ENCODE measurements at places on chromosomes 2 and 18.

GRCh38 chr2:10989782-10990181, 78.0 kb downstream of the KCNF1 start:
- no peak for DNase-seq

DNA sequence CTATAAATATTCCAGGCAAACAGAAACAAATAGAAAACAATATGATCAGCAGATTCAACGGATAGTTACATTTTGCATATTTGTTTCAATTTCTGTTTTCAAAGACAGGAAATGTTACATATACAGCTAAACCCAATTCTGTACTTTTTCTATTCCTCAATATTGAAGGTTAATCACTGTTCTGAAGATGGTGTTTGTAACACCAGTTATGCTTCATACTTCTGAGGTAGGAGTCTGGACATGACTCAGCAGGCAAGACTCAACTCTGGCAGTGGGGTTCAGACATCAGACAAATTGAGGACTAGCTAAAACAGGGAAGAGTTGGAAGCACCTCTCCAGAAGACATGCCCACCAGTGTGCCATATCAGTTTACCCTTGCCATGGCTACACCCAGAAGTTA, 16.6 kb downstream of the SERPINB13 start:
- no peak for DNase-seq

DNA sequence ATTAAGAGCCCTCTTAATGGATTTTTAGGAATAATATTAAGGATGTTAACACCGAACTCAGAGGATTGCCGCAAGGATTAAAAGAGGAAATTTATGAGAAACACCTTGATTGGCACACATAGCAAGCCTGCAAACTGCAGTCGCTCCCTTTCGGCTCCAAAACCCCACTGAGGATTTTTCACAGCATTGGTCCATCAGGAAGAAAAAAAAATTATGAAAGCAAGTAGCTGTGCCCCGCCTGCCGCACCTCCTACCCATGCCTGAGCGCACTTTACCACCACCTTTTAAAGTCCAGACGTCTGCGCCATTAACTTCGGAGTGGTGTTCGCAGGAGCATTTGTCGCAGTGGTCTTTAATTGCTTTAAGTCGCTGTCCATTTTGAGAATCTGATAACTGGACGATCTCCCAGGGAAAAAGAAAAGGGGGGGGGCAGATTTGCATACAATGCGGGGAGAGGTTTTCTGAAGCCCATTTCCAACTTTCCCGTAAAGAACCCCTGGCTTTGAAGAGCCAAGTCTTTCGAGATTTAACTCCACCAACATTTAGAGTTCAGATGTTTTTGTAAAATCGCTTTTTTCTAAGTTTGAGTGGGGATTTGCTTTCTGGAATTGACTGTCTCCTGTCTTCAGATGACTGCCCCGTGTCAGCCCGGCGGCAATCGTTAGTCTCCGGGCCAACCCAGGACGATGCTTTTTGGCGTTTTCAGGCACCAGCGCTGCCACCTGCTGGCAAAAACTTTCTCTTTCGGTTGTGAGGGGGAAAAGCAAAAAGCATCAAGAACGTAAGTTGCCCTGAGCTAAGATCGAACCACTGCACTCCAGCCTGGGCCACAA, 913 bp upstream of the TRABD2A start:
- DNase-seq: peak; percentile 72

DNA sequence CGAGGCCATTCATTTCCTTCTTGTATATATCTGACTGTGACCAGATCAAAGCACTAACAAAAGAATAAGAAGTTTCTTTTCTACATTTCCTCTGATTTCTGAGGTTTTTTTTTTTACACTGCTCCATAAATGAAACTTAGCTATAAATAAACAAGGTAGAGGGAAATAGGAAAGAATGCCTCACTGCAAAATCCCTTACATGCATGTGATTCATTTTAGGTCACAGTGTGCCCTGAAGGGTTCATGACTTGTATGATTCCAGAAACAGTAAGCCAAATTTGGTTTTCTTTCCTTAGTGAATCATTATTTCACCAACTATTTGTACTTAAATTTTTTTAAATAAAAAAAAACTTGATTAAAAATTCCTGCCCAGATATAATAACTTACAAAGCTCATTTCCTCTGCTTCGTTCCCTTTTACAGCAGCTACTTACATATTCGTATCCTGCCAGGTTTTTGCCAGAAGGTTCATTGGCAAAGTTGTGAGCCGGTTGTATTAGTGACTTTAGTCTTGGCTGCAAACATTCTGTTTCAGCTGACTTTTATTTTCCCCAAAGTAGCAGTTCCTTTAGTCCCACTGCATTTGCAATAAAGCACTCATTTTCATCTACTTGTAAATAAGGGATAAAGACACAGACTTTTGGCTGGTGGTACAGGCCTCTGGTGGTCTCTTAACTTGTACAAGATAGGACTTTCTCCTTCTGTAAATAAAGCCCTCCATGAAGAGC, 58.6 kb downstream of the LRP2 start:
- no peak for DNase-seq

DNA sequence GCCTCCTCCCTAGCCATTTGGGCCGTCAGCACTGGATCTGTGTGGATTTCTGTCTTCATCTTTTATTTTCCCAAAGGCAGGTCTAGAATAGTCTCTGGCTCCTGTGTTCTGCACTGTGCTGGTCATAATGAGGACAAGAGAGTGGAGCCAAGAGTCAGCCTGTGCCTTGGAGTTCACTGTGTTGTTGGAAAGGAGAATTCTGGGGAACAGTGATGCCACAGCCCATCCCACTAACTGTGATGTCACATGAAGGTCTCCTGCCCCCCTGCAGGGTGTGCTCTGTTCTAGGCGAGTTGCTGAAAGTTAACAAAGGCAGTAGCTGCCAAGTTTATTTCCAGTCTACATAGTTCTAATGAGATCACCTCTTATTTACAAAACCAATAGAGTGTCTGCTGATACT, 248.5 kb downstream of the TPGS2 start:
- DNase-seq: no peak

- no peak for DNase-seq
Measured at GRCh38 chr2:19131871-19132270, 226.6 kb downstream of the OSR1 start.

DNA sequence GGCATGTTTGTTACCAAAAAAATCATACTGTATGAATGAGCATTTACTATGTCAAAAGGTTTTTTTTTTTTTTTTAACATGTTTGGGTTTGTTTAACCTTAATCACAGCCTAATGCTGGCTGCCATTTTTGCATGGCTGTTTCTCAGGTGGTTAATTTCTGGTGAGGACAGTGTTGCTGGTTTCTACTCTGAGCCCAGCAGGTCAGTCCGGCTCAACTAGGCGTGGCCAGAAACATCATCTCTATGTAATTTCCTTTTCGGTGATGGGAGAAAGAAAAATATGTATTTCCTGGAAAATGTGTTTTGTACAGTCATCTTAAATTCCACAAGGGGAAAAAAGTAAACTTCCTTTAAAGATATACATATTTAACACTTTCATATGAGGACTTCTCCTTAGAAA, 24.9 kb upstream of the BZW1 start:
- DNase-seq: no peak

GRCh38 chr18:4369705-4370104, 85.4 kb downstream of the DLGAP1 start:
- DNase-seq: no peak

GRCh38 chr2:172894689-172895387, 159.2 kb downstream of the RAPGEF4 start:
- no peak for DNase-seq

- DNase-seq: no peak
Measured at GRCh38 chr2:63846487-63846886, 4.8 kb downstream of the UGP2 start.

DNA sequence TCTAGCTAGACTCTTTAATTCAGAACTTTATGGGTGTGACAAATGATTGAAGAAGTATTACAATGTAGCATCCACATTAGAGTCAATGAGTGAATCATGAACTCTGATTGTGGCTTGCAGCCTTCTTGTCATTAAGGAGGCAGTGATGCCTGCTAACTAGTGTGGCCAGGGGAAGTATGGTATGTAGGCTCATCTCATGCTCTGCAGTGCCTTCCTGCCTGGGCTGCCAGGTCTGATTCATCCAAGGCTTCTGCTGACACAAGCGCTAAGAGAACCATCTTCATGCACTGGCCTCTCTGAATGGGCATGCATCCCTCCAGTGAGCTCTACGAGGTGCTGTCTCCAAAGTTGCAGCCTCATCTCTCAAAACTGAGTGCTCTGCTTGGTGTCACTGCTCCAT, 144.3 kb downstream of the MTCL1 start:
- no peak for DNase-seq

DNA sequence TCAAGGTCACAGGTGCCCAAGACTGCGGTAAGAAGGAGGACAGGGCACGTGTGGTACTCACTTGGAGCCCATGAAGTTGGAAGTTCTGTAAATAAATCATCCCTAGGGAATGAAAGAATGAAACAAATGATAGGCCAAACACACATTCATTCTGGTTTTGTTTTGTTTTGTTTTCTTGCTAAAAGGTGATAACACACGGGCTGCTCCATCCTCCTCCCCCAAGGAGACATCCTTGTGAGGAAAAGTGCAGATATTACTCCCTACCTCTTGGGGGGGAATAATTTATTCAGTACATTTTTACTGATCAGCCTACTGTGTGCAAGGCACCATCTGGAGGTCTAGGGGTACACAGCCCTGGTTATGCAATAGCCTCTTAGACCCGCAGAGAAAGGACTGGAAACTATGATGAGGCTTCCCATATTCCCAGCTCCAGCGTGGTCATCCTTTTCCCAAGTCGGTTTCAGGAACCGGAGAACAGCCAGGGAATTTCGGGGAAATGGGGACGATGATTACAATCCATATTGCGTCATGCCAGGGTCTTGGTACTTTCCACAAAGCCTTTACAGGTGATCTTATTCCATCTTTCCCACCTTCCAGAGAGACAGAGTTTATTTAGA, 6.3 kb downstream of the RAX start:
- no peak for DNase-seq

DNA sequence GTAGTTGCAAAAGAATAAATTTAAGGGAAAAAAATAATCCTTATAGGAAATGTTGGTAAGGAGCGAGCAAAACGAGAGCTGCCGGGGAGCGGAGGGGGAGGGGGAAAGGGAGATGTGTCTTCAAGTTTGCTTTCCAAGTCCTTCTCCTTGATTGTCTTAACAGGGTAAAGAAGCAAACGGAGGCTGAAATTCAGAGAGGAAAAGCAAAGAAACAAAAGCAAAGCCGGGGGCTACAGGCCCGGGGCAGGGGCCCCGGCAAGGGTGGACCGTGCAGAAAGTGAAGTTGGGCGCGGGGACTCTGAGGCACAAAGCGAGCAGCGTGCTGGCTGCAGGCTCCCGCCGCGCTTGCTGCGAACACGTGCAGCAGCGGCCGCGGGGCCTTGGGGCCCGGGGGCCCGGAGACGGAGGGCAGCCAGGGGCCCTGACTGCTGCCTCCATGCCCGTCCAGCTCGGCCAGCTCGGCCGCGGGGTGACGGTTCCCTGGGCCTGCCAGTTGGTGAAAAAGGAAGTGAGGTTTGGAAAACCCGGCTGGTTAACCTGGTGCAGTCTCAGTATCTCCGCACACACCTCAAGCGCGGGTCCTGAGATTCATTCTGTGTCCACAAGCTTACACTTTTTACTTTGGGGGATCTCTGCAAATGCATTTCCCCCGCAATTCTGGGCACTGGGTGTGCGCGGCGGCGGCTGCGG, 4.1 kb downstream of the BCL11A start:
- DNase-seq: no peak

GRCh38 chr2:73827018-73827417, 1.7 kb upstream of the STAMBP start:
- DNase-seq: no peak

GRCh38 chr18:49757513-49758262, 55.6 kb downstream of the ACAA2 start:
- no peak for DNase-seq

DNA sequence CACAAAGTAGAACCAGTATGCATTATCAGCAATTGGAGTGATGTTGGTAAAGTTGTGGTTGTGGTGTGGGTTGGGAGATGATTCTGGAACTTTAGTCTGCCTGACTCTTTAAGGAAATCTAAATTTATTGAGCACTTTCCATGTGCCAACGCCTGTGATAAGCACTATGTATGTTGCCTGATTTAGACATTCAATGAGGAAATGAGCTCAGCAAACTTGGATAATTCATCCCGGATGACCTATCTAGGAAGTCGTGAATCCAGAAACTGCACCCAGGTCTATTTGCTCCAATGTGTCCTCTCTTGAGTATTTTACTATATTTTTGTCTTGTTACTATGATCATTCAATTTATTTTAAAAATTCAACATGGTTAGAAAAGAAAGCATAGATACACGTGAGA, 400.8 kb upstream of the MMADHC start:
- DNase-seq: no peak

- DNase-seq: no peak
Measured at GRCh38 chr18:74395006-74395405, 62.1 kb downstream of the DIPK1C start.

DNA sequence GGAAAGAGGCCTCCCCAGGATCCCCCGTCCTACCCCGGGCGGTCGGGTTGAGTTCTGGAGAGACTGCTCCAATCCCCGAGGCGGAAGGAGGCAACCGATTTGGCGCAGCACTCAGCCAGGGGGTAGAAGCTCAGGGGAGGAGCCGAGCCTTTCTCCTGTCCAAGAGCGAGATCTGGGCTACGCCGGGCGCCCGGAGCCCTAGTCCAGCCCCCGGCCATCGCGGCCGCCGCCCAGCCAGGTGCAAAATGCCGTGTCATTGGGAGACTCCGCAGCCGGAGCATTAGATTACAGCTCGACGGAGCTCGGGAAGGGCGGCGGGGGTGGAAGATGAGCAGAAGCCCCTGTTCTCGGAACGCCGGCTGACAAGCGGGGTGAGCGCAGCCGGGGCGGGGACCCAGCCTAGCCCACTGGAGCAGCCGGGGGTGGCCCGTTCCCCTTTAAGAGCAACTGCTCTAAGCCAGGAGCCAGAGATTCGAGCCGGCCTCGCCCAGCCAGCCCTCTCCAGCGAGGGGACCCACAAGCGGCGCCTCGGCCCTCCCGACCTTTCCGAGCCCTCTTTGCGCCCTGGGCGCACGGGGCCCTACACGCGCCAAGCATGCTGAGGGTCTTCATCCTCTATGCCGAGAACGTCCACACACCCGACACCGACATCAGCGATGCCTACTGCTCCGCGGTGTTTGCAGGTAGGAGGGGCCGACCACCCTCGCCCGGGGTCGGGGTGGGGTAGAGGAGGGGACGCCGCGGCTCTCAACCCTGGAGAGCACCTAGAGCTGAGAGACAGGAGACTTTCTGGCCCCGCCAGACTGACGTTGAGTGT, at the start of gene DYSF:
Gene DYSF (plus strand): TSS at position 158 of the 817 bp plus-strand sequence.
- no peak for DNase-seq

- no peak for DNase-seq
Measured at GRCh38 chr2:48247206-48247605, 282.7 kb upstream of the STON1 start.

GRCh38 chr18:55096263-55096951, 137.1 kb upstream of the CCDC68 start:
- peak; percentile 6 for DNase-seq

GRCh38 chr18:45066886-45067285, 386.2 kb downstream of the SETBP1 start:
- no peak for DNase-seq

GRCh38 chr2:152078662-152079061, 20.2 kb downstream of the CACNB4 start:
- DNase-seq: no peak
